Left cardiac atrium (tissue), 4 donors: ENCODE measurements at places on chromosomes 4 and X. TPM values are rescaled to one million over a fixed set of nuclear protein-coding genes. Genes with fewer than 3 reads are reported as not detected.

Gene DCHS2
- 0.03 TPM for total RNA-seq

Gene HGFAC
- total RNA-seq = 0.34 TPM

Gene ATP5ME
- total RNA-seq = 781 TPM

Gene RAB40A
- total RNA-seq = 0.18 TPM

Gene CLCN4
- 22.8 TPM for total RNA-seq

Gene MTNR1A
- total RNA-seq = not detected

Gene PGAM4
- total RNA-seq = 0.56 TPM

Gene REELD1
- 0.16 TPM for total RNA-seq

Gene GYG2
- total RNA-seq = 21.1 TPM

Gene CXCL8
- total RNA-seq = 3.1 TPM

Gene MTHFD2L
- total RNA-seq = 9.2 TPM

Gene ESX1
- total RNA-seq = not detected

Gene SEC24B
- 28.6 TPM for total RNA-seq

Gene HMX1
- not detected for total RNA-seq

Gene MAGEA10
- not detected for total RNA-seq

Gene CTSO
- 10.2 TPM for total RNA-seq

Gene KLHL13
- 5.4 TPM for total RNA-seq

Gene SSX4B
- total RNA-seq = not detected

Gene USP17L28
- not detected for total RNA-seq

Gene MAGED4B
- 4.2 TPM for total RNA-seq

Gene MAGEB1
- total RNA-seq = not detected

Gene MYL5
- 5.9 TPM for total RNA-seq

Gene PCGF3
- 21.4 TPM for total RNA-seq

Gene CLDN2
- total RNA-seq = 0.10 TPM

Gene EREG
- 0.84 TPM for total RNA-seq

Gene CFP
- 3.9 TPM for total RNA-seq

Gene SLC25A31
- total RNA-seq = not detected

Gene BMPR1B
- 0.77 TPM for total RNA-seq

Gene PF4V1
- not detected for total RNA-seq

Gene MXRA5
- 5.3 TPM for total RNA-seq

Gene HHIP
- 0.31 TPM for total RNA-seq

Gene POF1B
- 17.1 TPM for total RNA-seq

Gene CFAP47
- total RNA-seq = not detected

Gene FRG2
- not detected for total RNA-seq

Gene CXCL6
- 1.1 TPM for total RNA-seq

Gene CT47B1
- total RNA-seq = not detected

Gene ADGRG2
- 1.2 TPM for total RNA-seq

Gene ZFP42
- not detected for total RNA-seq

Gene NDST4
- total RNA-seq = not detected

Gene STBD1
- 27.2 TPM for total RNA-seq

Gene WDR1
- total RNA-seq = 267 TPM

Gene SPANXB1
- total RNA-seq = not detected

Gene SPIN3
- 6.6 TPM for total RNA-seq

Gene ARL9
- not detected for total RNA-seq

Gene ASB12
- 1.4 TPM for total RNA-seq

Gene TMEM192
- 17.2 TPM for total RNA-seq

Gene TRAM1L1
- total RNA-seq = 0.47 TPM

Gene RNF4
- total RNA-seq = 22.5 TPM

Gene LPAR4
- 0.68 TPM for total RNA-seq

Gene AREG
- total RNA-seq = 4.6 TPM

Gene DNAAF6
- not detected for total RNA-seq

Gene SPATA18
- 2.5 TPM for total RNA-seq

Gene KCND1
- total RNA-seq = 1.4 TPM

Gene HPSE
- 2.3 TPM for total RNA-seq

Gene IRS4
- not detected for total RNA-seq

Gene MTTP
- 0.71 TPM for total RNA-seq

Gene DCLK2
- total RNA-seq = 9.9 TPM

Gene TMEM255A
- 0.42 TPM for total RNA-seq

Gene USP17L24
- total RNA-seq = not detected
